ENCODE measurements at places on chromosomes 5 and 9. TPM values are rescaled to one million over a fixed set of nuclear protein-coding genes. Genes with fewer than 3 reads are reported as not detected.

FIBCD1 gene
- total RNA-seq, result 0.14 TPM

PCDHGA3 gene
- 3.0 TPM for total RNA-seq

TOMM5 gene
- total RNA-seq, result 55.9 TPM

TDRD7 gene
- 17.0 TPM for total RNA-seq
